CD4-positive, alpha-beta T cell treated with Interleukin-4 for 4 hours (primary cell): ENCODE measurements at places on chromosomes 4 and X.

DNA sequence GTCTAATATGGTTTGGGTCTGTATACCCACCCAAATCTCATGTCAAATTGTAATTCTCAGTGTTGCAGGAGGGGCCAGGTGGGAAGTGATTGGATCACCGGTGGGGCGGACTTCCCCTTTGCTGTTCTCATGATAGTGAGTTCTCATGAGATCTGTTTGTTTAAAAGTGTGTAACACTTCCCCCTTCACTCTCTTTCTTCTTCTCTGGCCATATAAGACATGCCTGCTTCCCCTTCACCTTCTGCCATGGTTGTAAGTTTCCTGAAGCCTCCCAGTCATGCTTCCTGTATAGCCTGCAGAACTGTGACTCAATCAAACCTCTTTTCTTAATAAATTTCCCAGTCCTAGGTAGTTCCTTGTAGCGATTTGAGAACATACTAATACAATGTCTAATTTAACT is 19.7 kb upstream of the SCRG1 start:
- no peak for DNase-seq

DNA sequence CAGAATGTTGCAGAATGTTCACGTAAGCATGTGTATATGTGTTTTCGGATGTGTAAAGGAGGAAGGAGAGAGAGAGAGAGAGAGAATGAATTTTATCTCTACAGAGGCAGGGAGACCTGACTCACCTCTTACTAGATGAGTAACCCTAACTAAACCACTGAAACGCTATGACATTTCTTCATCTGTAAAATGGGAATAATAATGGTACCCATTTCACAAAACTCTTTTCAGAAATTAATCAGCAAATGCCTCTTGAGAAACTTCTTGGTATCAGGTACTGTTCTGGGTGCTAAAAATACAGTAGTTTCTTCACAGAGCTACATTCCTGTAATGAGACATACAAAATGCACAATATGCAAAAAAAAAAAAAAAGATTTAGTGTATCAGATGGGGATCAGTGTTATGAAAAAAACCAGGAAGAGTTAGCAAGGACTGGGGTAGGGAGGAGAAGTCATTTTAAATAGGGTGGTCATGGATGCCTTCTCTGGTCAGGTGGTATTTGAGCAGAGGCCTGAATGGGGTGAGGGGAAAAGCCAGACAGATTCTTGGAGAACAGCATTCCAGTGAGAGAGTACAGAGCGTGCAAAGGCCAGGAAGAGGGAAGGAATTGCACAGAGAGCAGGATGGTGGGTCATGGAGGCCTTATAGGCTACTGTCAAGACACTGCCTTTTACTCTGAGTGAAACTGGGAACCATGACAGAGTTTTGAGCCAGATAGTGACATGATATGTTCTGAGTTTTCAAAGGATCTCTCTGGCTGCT is 84.9 kb upstream of the SPANXB1 start:
- no peak for DNase-seq

- DNase-seq, result no peak
Measured at GRCh38 chr4:94262163-94263016, 54.7 kb downstream of the SMARCAD1 start.

DNA sequence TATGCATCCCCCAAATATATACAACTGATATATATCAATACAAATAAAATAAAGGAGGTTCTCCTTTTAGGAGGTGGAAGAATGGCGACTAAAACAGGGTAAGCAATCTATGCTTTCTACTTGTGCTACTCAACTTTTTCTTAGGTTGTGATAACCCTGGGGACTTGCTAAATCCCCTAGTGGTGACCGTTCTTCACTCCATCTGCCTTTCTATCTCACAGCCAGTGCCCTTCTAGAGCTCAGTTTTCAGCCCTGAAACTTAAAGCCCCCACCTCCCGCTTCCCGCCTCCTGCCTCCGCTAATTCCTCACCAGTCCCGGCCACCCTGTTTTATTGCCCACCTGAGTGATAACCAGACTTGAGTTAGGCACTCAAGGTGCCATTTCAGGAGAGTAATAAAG is 15.5 kb upstream of the ESX1 start:
- DNase-seq, result no peak

- DNase-seq, result no peak
Measured at GRCh38 chrX:3134316-3134945, 93.2 kb downstream of the ARSF start.

- DNase-seq, result no peak
Measured at GRCh38 chr4:15398001-15398400, 29.8 kb upstream of the C1QTNF7 start.

DNA sequence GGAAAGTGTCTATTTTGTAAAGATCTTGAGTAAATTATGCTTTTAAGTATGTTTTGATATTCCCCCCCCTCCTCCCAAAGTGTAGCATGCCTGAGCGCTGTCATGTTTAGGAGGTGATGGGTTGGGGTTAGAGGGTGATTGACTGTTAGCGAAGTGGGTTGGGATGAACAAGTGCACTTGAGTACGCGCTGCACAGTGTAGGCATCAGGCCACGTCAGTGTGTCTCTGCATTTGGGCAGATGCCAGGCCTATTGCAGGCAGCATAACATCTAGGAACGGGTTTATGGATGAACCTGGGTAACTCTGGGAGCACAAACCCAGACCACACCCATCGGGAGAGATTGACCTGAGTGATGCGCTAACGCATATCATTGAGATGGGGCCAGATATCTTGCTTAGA is 111.2 kb downstream of the TBL1X start:
- DNase-seq, result no peak

DNA sequence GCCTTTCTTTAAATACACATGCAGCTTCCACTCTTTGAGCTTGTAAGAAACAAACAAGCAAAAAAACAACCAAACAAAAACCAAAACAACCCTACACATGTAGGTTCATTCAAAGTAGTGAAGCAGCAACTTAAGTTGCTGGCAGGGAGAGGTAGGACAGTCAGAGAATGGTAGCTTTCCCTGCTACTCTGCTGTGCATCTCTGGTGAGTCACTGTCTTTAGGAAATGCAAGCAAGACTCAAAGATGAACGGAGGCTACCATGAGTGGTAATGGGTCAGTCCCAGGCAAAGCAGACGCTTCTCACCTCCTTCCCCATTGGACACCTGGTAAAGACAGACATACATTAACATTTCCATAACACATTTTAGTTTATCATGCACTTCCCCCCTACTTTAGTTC is 43.2 kb downstream of the PGRMC2 start:
- DNase-seq, result no peak

- no peak for DNase-seq
Measured at GRCh38 chrX:103615781-103616371, 8.1 kb downstream of the TCEAL3 start.

GRCh38 chr4:149026696-149027095 is 584.5 kb upstream of the NR3C2 start:
- DNase-seq, result no peak

DNA sequence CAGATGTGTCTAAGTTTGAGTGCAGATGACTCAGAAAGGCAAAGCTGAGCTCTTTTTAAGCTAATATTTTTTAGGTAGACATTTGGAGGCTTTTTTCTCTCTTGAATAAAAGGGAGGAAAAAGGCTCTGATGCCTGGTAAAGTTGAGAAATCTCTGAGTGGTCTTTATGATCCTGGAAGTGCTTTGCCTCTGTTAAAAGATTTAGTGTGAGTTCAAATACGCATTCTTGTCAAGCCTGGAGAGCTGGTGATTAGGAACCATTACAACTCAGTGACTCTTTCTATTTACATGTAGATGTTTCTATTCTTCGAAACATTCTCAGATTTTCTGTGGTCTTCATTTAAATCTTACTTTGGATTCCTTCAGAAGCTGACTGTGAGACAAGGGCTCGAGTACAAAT is 143.4 kb upstream of the MED14 start:
- no peak for DNase-seq

- DNase-seq, result no peak
Measured at GRCh38 chr4:123403080-123403604, 6.5 kb downstream of the SPRY1 start.

DNA sequence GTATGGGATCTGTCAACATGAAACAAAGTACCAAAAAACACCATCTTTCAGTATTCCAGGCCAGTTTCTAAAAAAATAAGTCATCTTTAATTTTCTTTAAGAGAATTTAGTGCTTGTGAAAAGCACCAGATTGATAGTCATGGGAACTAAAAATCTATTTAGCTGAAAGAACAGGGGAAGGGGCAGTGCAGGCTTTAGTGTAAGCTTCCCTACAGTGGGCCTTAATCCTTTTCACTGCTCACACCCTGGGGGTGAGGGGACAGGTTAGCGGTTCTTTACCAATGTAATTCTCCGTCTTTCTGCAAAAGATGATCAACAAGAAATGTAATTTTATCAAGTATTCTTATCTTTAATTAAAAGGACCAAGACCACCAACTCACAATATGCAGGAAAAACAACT is 47.1 kb downstream of the CHIC2 start:
- no peak for DNase-seq

GRCh38 chr4:184612074-184612473 is 37.2 kb downstream of the CASP3 start:
- DNase-seq, result no peak

- DNase-seq, result peak; percentile 58
Measured at GRCh38 chrX:154541896-154542722, 4.5 kb downstream of the G6PD start.

DNA sequence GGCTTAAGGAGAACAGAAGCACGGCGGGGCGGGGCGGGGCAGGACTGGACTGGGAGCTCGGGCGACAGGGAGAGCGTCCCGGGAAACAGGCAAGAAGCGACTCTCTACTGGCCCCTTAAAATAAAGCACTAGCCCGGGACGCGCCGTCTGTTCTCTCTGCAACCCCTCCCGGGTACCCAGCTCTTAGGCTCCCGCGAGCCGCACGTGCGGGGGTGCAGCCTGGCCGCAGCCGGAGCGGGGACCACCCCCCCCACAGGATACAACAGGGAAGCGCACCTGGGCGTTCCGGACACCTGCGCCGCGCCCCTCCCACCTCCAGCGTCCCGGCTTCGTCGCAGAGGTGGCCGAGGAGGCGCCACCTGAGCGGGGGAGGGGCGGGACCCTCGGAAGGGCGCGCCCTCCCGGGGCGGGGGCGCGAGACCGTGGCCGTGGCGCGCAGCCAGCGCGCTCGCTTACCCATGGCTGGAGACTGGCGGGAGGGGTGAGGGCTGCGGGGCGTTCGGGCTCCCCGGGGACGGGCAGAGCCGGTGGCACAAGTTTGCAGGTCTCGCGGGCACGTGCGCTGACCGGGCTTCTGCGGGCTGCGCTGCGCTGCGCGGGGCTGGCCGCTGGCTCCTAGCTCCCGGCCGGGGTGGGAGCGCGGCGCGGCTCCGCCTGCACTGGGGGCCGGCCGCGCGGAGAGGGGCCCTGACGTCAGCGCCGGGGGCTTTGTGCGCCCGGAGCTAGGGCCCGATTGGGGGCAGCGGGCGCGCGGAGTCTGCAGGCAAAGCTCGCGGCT is 91.5 kb downstream of the GEMIN8 start:
- no peak for DNase-seq

DNA sequence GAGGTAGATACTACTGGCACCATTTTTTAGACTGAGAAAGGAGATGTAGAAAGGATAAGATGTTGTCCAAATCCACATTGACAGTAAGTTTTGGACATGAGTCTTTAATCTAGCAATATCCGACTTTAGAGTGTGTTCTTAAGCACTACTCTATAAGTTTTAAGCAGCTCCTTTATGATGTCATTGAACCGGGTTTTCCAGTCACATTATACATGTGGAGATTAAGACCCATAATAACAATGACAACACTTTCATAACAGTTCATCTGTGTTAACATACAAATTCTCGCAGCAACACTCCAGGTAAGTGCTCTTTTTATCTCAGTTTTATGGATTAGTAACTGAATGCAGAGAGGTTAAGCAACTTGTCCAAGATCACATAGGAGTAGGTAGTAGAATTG is 30.3 kb upstream of the CXCL8 start:
- DNase-seq, result no peak

- DNase-seq, result peak; percentile 93
Measured at GRCh38 chr4:75630174-75630936, at the start of gene CDKL2. Gene CDKL2, minus strand, starts transcription at chr4:75630528. Its CDS starts 4,540 bp downstream, at chr4:75625988.

DNA sequence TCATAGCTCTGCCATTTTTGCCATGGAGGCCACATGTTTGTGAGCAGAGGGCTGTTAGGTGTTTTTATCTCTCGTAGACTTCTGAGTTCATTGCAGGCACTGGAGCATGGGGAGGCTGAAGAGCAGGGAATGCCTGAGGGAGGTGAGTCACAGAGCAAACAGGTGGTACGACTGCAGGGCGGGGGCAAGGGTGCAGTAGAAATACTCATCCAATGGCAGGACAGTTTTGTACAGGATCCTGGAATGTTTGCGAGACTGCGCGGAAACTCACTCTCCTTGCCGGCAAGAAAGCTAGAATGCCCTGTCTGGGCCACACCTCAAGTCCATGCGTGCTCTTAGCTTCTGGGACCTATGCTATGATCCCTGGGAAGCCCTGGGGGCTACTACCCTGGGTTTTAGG is 20.0 kb upstream of the VCX2 start:
- DNase-seq, result no peak

- DNase-seq, result peak; percentile 53
Measured at GRCh38 chr4:75696071-75696470, 22.9 kb upstream of the G3BP2 start.

DNA sequence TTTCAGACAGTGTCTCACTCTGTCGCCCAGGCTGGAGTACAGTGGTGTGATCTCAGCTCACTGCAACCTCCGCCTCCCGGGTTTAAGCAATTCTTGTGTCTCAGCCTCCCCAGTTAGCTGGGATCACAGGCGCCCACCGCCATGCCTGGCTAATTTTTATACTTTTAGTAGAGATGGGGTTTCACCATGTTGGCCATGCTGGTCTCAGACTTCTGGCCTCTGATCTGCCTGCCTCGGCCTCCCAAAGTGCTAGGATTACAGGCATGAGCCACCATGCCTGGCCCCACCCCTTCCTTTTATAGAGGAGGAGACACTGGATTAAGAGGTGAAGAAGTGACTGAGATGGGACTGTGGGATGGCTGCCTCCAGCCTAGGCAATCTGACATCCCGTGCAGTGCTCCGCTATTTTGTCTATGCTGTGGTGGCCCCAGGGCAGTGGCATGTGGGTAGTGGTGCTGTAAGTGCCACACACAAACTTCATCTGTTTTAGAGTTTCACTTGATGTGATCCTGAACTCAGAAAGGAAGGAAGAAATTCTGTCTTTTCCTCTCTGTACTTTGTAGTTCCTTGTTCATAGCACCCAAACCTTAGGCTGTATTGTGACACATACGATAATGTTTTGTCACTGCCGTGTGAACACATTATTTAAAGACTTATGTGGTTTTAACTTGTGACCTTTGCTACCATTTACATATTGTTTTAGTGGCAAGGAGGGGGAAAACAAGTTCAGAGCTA is 48.9 kb downstream of the FNIP2 start:
- DNase-seq, result no peak

DNA sequence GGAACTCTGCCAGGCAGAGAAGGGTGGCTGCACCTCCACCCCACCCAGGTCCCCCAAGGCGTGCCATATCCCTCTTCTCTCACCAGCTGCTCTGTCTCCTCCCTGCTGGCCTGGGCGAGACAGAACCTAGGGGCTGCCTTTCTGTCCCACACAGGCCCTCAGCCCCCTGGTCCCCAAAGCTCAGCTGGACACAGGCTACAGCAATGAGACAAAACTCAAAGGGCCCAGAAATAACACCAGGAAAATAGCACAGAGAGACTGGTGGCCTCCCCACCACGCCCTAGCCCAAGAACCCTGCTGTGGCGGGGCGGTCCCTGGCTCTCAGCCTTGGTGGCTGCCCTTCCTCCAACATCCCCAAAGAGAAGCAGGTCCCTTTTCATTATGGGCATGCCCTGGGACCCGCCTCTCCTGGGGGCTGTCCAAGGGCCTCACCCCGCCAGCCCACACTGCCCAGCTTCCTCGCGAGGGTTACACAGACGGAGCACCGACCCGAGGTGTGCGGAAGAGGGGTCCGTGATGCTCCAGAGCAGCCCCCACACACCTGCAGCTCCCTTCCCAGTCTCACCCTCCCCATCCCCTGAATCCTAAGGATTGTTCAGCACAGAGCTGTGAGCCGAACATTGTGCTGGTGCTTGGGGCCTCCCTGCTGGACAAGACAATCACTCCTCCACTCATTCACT is 67.7 kb upstream of the HMX1 start:
- DNase-seq, result no peak
